Stimulated activated CD8-positive, alpha-beta memory T cell treated with anti-CD3 and anti-CD28 coated beads, Interleukin-15, amount 100 ng/mL, for 1 hour (primary cell): ENCODE measurements at places on chromosomes 5 and 9.

DNA sequence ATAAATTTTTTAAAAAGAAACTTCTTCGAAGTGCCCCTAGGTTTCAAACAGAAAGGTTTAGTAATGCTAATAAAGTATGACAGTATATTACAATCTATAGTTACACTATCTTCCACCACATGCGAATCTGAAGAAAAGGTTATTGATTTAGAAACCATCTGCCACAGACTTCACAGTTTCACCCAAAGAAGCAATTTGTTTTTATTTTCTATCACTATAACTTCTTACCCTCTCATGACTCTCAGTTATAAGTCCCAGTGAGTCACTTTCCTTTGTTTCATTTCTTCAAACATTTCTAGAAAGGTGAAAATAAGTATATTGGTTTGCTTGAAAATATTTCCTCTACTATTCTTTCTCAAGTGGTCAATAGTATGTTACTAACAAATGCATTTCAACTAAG, 93.6 kb downstream of the MCTP1 start:
- no peak for DNase-seq

DNA sequence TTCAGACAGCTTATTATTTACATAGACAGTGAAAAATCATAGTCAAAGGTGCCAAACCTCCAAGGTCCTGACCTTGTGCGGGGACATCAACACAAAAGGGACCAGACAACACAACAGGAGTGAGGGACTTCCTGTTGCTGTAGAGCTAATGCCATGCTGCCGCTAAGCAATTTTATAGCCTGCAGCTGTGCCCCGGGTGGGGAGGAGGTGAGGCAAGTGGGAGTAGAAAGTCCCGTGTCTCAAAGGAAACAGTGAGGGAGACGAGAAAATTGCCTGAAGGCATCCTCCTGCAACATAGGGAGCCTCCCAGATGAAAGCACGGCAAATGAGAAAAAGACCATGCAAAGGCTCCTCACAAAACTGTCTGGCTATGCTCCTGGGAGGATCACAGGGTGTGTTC, 58.8 kb downstream of the CAAP1 start:
- DNase-seq, result no peak

- DNase-seq, result no peak
Observed at GRCh38 chr5:115189866-115190265, 20.2 kb upstream of the TRIM36 start.

GRCh38 chr5:56459394-56460194, 226.5 kb upstream of the ANKRD55 start:
- DNase-seq, result no peak

GRCh38 chr5:93717162-93717561, 24.2 kb downstream of the POU5F2 start:
- no peak for DNase-seq

DNA sequence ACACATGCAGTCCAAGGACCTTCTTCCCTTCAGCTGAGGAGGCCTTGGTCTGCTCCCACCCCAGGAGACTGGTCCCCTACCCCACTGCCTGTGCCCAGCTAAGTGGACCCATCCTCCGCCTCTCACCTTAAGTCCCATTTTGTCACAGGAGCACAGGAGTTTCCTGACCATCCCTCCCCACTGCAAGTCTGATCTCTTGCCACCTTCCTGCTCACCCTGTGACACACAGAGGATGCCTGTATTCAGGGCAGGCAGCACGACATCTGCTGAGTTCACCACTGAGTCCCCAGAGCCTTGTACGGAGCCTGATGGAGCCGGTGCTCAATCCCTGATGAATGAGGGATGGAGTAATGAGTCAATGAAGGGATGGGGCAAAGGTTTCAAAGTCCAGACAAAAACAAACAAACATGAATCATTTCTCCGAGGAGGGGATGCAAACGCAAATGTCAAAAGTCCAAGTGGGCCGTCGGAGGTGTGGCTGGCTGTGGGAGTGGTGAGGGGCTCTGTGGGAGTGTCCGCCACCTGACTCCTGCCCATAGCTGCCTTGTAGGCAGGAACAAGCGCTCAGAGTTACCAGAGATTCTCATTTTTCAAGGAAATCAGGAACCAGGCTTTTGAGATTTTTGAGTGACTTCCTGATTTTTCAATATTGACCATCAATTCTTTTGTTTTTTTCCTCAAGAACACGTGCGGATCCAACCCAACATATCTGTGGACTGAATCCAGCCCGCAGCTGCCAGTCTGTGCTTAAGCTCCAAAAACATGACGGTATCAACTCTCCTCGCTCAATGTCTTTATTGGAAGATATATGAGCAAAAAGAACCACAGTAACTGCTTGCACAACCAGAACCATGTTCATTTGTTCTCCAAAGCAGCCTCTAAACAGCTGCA, 4.4 kb downstream of the RAPGEF1 start:
- no peak for DNase-seq
